Lung microvascular endothelial cell (primary cell): ENCODE measurements at places on chromosomes 7 and 10. TPM values are rescaled to one million over a fixed set of nuclear protein-coding genes. Genes with fewer than 3 reads are reported as not detected.

- no peak for DNase-seq
Observed at GRCh38 chr10:75066271-75066670, 45.2 kb upstream of the SAMD8 start.

DNA sequence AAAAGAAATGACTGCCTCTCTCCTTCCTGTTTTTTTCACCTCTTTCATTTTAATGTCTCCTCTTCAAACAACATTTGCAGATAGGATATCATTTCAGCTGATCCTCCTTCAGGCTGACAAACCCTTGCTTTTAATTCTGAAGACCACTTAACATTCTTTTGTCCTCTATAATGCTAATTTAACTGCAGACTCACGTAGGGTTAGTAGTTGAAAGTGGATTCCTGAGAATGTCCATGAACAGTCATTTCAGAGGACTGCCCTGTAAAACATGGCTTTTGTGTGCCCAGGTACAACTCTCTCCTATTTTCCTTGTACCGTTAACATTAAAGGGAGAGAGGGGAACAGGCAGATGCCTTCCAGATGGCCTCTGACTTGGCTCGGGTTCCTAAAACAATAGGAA, 524.4 kb downstream of the SDK1 start:
- DNase-seq, result no peak

GRCh38 chr10:31381766-31382316, 62.8 kb downstream of the ZEB1 start:
- no peak for DNase-seq

Gene TSPAN14
- total RNA-seq, result 35.7 and 60.9 TPM in 2 replicates

Gene C10orf53
- not detected in 2 replicates for total RNA-seq
